ENCODE measurements at places on chromosomes 2 and 18. TPM values are rescaled to one million over a fixed set of nuclear protein-coding genes. Genes with fewer than 3 reads are reported as not detected.

TCF23 gene
- not detected for total RNA-seq

UGT1A9 gene
- total RNA-seq = not detected

BCL11A gene
- 0.15 TPM for total RNA-seq

PLEK gene
- 23.0 TPM for total RNA-seq

FTCDNL1 gene
- total RNA-seq = 3.8 TPM

DNA sequence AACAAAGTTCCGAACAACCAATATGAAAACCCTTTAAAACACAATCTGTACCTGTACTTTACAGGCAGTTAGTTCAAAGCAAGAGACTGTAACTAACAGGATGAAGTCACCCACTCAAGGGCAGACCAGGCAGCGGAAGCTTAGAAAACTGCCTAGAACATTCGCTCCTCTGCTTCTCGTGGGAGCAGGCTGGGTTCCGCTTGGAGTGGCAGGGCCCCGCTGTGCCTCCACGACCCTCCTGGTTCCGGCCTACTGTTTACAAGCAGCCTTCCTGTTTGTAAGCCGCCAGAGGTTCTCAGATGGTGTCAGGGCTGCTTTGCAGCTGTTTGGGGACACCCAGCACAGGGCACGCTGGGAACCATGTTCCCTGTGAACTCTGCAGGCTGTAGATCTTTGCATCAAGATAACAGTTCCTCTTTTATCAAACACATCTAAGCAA is 31.3 kb downstream of the CIB4 start:
- peak; percentile 22 for DNase-seq

DNA sequence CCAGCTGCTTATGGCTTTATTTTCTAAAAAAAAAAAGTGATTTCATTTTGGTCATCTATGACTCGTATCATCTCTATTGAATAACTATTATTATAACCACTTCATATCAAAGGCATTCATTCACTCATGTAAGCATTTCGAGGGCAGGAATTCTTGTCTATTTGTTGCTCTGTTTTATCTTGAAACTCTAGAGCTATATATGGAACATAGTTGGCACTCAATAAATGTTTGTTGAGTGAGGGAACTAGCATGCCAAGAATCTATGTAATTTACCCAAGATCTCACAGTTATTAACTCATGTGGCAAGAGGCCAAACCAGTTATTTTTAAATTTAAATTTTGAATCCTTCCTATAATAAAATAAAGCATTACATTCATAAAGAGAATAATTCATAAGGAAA is 470.1 kb downstream of the TMX3 start:
- no peak for DNase-seq

DNA sequence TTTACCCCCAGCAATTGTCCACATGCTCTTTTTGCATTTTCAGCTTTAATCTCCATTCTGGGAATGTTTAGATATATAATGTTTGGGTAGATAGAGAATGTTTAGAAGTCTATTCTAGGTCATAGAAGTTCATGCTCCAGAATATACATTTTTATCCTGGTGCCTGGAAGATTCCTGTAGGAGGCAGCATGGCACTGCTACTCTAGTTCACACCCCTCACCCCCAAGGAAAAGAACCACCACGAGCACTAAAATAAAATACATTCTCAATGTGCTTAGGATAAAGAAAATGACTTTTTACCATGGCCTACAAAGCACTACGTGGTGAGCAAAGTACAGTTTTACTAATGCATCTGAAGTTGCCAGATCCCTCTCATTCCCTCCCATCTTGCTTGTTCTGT is 53.8 kb downstream of the MYO1B start:
- no peak for DNase-seq

- DNase-seq = no peak
Observed at GRCh38 chr2:42025151-42025582, 22.7 kb upstream of the PKDCC start.

- DNase-seq = no peak
Observed at GRCh38 chr18:59715445-59715844, 18.2 kb upstream of the CCBE1 start.

DNA sequence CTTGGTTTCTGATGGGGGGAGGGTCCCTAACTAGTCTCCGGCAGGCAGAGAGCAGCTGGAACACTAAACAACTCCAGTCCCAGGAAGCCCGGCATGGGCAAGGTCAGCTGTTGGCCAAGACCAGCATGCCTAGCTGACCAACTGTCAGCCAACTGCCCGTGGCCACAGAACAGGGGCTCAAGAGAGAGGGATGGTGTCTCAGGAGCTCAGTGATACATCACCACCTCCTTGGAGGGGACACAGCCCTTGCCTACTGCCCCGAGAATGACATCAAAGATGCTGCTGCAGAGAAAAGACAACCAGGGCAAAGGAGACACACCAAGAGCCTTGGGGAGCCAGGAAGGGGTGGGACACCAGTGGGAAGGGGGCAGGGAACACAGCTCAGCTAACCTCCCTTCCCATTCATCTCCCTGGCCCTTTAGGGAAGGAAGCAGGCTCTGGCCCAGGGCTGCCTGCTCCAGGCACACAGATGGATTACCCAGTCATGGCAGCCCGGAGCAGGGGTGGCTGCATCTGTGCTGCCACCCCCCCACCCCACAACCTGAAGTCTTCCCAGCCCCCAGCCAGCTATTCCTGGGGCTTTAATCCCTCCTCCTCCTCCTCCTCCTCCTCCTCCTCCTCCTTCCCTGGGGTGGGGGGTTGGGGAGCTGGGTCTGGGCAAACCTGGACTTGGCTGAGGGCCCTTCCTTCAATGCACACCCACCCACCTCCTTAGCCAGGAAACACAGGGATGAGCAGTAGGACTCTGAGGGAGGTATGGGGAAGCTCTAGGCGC is 1.9 kb downstream of the BIN1 start:
- DNase-seq = no peak

DNA sequence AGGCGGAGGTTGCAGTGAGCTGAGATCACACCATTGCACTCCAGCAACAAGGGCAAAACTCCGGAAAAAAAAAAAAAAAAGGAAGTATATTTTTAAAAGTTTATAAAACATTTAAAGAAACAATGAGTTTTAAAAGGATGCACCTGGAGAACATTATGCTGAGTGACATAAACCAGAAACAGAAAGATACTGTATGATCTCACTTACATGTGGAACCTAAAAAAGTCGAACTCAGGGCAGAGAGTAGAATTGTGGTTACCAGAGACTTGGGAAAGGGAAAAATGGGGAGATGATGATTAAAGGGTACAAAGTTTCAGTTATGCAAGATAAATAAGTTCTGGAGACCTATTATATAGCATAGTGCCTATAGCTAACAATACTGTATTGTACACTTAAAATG is 52.8 kb upstream of the RTN4 start:
- DNase-seq = no peak

DNA sequence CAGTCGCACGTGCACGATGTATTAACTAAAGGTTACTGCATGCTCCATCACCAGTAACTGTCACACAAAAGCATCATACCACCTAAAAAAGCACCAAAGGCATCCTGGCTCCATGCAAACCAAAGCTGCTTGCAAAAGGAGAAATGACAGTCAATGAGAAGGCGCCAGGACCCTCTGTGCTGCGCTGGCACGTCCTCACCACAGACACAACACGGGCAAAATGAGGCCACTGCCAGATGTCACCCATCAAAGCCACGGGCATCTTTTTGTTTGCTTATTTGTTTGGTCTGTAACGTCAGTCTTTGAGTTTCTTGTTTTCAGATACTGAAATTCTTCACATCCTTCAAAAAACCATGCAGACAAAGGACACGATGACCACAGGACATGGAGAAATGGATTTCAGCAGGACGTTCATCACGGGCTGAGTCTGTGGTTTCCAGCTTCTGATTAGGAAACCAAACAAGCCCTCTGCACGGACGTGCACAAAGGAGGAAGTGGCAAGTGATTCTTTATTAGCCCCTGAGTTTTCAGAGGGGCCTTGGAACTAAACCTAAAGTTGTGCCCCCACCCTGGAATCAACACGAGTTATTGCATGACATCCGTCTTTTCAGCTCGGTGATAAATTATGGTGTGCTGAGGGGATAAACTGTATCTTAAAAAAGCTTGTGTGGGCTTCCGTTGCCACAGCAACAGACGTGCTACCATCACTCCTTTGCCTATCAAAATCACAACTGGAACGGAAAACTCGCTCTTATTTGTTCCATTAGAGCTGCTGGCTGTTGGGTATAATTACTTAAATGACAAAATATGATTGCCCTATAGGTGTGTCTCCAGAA is 181.8 kb downstream of the EIPR1 start:
- DNase-seq = no peak

GRCh38 chr18:36217348-36217747 is 30.1 kb downstream of the MOCOS start:
- DNase-seq = no peak
